ENCODE measurements at places on chromosomes 1 and 21.

- no peak for DNase-seq
Observed at GRCh38 chr1:234001817-234002216, 97.3 kb downstream of the SLC35F3 start.

DNA sequence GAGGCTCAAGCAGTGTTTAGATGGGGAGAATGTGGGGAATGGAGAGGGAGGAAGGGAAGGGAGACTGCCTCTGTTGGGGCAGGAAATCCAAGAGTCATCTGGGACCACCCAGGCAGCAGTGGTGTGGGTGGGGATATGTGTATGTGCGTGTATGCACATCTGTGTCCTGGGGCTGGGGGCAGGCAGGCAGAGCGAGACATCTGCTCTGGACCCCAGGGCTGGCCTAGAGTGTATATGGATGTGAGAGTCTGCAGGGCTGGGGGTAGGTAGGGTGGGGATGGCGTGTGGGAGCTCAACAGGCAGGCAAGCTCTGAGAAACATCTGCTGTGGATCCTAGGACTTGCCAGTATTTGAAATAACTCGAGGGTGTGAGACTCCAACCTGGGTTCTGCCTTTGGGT lies 3.5 kb downstream of the PTCH2 start:
- DNase-seq, result no peak

DNA sequence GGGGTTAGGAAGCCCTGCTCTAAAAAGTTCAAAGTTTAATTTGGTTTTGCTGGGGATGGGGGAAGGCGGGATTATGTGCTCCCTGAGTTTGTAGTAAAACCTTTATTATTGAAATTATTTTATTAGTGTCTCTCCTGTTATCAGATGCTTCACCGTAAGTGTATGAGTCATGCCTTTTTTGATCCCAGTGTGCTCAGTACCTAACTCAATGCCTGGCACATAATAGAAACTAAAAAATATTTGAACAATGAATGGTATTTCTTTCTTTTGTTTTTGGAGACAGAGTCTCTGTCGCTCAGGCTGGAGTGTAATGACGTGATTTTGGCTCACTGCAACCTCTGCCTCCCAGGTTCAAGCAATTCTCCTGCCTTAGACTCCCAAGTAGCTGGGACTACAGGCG lies 6.4 kb downstream of the SNRPE start:
- no peak for DNase-seq

GRCh38 chr1:148317288-148317985 lies 165.4 kb upstream of the NBPF11 start:
- no peak for DNase-seq

- DNase-seq, result no peak
Observed at GRCh38 chr1:31564606-31564989, 11.7 kb upstream of the TINAGL1 start.

- no peak for DNase-seq
Observed at GRCh38 chr1:229075716-229076115, 195.2 kb upstream of the RAB4A start.

- no peak for DNase-seq
Observed at GRCh38 chr1:43550598-43551246, 20.0 kb downstream of the PTPRF start.

DNA sequence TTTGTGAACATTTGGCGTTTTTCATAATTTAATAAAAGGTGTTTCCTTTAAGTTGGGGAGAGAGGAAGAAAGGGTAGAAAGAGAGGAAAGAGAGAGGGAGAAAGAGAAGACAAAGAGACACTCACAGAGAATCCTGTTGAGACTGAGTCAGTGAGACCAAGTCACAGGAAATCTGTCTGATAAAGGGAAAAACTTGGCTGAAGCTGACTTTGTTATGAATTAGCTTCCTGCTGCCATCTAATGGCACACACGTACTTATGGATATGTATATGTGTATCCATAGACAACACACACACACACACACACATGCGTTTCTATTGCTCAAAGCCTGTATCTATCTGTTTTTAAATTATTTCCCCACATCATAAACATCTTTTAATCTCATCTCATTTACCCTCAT lies 42.5 kb upstream of the DISC1 start:
- DNase-seq, result peak; percentile 30

DNA sequence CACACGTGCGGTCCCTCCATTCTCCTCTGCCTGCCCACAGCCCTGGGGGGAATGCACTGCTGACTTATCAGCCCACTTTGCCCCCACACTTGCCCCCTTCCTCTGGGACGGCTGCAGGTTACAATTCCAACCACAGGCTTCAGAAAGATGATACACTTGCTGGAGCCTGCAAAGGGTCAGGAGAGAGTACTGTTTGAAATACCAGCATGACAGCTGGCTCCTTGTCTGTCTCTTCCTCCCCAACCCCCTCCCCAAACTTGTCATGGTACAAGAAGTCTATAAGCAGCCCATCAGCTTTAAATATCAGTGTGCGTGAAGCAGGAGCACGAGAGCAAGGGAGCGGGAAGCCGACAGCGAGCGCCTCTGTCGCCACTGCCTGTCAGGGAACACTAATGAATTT lies 62.4 kb downstream of the ERI3 start:
- DNase-seq, result no peak

DNA sequence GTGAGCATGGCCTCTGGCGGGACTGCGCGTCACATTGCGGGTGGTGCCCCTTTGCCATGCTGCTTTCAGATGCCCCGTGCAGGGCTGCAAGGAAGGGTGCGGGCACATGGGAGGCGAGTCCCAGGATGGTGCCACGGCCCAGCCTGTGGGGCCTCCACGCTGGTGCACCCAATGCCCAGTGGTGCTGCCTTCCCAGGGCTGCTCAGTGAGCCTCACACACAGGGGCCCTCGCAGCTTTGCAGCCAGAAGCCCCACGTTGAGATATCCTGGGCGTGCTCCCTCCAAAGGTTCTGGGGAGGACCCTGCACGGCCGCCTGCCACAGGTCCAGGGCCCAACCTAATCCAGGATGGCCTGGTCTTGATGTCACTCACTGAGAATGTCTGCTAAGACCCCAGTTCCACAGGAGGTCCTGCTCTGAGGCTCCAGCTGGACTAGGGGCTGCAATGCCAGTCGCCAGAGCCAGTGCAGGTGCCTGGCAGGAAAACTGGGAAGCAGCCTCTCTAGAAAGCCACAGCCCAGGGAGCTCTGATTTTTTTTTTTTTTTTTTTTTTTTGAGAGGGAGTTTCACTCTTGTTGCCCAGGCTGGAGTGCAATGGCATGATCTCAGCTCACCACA lies 34.1 kb upstream of the PRSS38 start:
- no peak for DNase-seq

DNA sequence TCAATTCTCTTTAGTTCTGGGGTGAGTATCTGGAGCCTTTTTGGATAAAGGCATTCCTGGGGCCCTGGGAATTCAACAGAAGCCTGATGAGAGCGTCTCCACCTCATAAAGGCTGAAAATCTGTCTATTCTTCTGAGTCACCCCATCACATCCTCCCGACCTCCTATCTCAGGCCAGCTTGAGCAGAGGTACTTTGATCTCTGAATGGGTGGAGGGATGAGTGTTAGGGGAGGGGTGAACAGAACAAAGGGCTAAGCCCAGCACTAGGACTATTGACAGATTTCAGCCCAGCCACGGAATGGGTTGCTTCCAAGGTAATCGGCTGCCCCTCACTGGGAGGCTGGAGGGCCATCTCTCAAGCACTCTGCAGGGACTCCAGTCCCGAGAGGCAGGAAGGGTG lies 2.5 kb upstream of the MYBPH start:
- DNase-seq, result no peak

DNA sequence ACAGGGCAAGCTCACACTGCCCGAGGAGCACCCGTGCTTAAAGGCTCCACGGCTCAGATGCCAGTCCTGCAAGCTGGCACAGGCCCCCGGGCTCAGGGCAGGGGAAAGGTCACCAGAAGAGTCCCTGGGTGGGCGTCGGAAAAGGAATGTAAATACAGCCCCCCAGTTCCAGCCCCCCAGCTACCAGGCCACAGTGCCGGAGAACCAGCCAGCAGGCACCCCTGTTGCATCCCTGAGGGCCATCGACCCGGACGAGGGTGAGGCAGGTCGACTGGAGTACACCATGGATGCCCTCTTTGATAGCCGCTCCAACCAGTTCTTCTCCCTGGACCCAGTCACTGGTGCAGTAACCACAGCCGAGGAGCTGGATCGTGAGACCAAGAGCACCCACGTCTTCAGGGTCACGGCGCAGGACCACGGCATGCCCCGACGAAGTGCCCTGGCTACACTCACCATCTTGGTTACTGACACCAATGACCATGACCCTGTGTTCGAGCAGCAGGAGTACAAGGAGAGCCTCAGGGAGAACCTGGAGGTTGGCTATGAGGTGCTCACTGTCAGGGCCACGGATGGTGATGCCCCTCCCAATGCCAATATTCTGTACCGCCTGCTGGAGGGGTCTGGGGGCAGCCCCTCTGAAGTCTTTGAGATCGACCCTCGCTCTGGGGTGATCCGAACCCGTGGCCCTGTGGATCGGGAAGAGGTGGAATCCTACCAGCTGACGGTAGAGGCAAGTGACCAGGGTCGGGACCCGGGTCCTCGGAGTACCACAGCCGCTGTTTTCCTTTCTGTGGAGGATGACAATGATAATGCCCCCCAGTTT lies 1.3 kb downstream of the CELSR2 start:
- DNase-seq, result no peak

GRCh38 chr1:117606649-117607430 lies 992 bp downstream of the TENT5C start:
- peak; percentile 21 for DNase-seq

GRCh38 chr1:30472526-30472925 lies 250.9 kb downstream of the MATN1 start:
- DNase-seq, result no peak

- DNase-seq, result no peak
Observed at GRCh38 chr1:45327644-45328515, 1.2 kb downstream of the HPDL start.

- DNase-seq, result no peak
Observed at GRCh38 chr1:224736619-224737352, 120.7 kb downstream of the CNIH3 start.

DNA sequence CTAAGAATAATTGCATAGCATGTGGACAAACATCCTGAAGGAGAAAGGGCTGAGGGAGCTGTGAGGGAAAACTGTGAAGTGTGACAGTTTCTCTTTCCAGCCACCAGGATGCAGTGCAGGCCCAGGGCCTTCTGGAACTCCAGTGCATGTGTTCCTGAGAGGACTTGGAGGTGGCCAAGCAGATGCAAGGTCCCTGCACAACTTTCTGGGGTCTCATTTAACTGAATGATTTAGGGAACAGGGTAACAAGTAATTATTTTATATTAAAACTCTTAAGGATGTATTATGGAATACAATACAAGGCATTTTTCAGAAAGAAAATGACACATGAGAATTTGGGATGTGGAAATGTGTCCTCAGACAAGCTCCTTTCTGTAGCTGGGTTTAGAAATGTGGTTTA lies 61.2 kb upstream of the MCOLN3 start:
- DNase-seq, result peak; percentile 24

DNA sequence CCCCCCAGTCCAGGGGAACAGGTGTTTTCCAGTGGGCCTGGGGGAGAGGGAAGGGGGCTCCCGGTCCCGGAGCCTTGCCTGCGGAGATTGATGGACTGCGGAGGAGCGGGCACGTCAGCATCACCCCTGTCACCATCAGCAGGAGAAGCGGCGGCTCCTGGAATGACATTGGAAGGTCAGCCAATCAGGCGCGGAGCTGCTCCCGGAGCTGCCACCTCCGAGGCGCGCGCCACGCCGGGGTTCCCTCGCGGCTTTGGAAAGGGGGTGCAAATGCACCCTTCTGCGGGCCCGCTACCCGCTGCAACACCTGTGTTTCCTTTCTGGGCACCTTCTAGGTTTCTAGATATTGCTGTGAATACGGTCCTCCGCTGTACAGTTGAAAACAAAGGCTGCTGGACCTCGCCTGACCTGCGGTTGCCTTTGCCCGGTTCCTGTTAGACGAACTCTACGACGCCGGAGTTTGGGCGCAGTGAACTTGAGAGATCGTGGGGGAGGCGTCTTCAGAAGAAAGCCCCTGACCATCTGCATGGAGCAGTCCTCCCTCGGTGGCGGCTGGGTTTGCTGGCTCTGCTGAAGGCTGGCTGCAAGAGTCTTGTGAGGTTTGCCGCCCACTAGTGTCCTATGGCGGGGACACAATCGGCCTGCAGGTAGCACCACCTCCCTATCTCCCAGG lies 5.3 kb downstream of the DSCAM start:
- DNase-seq, result peak; percentile 98

DNA sequence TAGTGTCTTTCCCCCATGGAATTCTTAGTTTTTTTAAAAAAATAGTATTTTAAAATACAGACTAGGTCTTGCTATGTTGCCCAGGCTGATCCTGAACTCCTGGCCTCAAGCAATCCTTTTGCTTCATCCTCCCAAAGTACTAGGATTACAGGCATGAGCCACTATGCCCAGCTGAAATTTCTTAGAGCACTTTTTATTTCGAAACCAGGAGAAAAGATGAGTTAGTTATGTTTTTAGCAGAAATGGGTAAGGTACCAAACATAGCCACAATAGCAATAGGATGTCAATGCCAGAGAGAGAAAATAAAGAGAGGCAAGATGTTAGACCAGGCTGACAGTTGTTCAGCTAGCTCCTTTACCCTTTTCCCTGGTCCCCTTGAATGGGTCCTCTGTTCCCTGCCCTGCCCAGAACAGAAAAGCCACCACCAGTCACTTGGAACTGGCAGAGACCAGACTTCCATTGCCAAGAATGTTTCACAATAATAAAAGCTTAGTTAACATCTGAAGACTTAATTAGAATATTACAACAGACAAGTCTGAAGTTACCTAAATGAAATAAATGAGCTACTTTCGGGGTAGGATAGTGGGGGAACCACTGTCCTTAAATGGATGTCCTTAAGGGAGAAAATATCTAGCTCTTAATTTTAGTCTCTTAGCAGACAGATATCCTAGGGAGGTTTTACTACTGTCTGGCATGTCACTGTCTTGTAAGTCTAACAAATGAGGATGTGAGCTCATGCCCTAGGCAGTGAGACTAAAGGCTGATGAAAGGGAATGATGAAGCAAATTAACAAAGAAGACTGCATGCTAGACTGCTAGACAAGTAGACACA lies 54.3 kb downstream of the ABL2 start:
- DNase-seq, result no peak

DNA sequence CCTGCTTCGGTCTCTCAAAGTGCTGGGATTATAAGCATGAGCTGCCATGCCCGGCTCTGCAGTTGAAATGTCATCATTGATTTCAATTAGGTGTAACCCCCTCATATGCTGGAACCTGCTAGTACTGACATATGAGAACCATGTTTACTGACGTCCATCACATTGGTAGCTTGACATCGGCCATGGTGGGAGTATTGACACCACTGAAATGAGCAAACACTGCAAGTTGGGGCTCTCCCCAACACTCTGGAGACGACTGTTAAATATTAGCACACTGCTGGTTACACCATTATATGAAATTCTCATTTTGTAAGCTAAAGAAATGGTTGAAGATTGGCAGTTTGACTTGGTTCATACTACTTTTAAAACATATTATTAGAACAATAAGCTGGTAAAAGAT lies 63.7 kb downstream of the CNST start:
- DNase-seq, result no peak

GRCh38 chr1:25608488-25609178 lies 8.0 kb upstream of the MAN1C1 start:
- DNase-seq, result peak; percentile 92

- peak; percentile 22 for DNase-seq
Observed at GRCh38 chr1:45685308-45686014, 872 bp downstream of the GPBP1L1 start.

GRCh38 chr21:31041295-31042079 lies 3.2 kb upstream of the KRTAP19-8 start:
- DNase-seq, result peak; percentile 8
